Suppressor macrophage treated with lipopolysaccharide for 4 hours (primary cell): ENCODE measurements at places on chromosomes 2 and 18.
A peak's percentile ranks its signal among the peaks of the same experiment; 100 is the strongest.

DNA sequence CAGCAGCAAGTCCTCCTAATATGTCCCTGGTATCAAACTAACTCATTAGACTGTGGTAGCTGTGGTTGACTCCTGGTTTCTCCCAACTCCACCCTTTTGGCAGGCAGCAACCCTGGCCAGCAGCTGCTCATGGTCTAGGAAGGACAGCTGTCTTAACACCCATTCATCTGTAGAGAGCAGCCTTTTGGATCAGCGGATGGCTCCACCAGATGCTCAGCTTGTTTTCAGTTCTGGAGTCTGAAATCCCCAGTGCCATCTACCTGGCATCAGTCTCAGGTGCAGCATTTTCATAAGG, 100.5 kb downstream of the SPOPL start:
- no peak for DNase-seq

DNA sequence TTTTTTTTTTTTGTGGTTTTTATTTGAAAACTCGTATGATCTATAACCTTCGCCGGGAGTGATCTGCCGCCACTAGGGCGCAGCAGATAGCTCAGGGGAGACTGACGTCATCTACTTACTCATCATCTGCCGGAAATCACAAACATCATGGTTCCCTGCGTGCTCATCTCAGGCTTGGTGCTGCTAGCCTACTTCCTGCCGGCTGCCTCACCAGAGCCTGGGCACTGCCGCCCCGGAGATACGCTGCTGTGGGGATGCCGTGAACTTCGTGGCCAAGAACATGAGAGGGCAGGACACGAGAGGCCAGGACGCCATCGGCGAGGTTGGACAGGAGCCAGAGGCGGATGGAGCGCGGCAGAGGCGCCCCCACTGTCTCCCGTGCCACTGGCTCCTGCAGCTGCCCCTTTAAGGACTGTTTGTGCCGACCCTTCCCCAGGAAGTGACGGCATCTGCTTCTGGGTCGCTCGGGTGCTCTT, 68.8 kb downstream of the DOK6 start:
- DNase-seq, result peak; percentile 15

- peak; percentile 19 for DNase-seq
Observed at GRCh38 chr2:209556354-209556961, 132.6 kb downstream of the MAP2 start.

- DNase-seq, result no peak
Observed at GRCh38 chr2:150548527-150548926, 61.1 kb upstream of the RND3 start.

- peak; percentile 96 for DNase-seq
Observed at GRCh38 chr2:39120771-39121522, at the start of gene SOS1. SOS1 (minus strand) TSS chr2:39121051; CDS start chr2:39120422, 629 bp downstream.

- DNase-seq, result no peak
Observed at GRCh38 chr2:38480617-38481016, 103.5 kb upstream of the ATL2 start.

GRCh38 chr18:9322744-9323143, 11.8 kb upstream of the TWSG1 start:
- no peak for DNase-seq

DNA sequence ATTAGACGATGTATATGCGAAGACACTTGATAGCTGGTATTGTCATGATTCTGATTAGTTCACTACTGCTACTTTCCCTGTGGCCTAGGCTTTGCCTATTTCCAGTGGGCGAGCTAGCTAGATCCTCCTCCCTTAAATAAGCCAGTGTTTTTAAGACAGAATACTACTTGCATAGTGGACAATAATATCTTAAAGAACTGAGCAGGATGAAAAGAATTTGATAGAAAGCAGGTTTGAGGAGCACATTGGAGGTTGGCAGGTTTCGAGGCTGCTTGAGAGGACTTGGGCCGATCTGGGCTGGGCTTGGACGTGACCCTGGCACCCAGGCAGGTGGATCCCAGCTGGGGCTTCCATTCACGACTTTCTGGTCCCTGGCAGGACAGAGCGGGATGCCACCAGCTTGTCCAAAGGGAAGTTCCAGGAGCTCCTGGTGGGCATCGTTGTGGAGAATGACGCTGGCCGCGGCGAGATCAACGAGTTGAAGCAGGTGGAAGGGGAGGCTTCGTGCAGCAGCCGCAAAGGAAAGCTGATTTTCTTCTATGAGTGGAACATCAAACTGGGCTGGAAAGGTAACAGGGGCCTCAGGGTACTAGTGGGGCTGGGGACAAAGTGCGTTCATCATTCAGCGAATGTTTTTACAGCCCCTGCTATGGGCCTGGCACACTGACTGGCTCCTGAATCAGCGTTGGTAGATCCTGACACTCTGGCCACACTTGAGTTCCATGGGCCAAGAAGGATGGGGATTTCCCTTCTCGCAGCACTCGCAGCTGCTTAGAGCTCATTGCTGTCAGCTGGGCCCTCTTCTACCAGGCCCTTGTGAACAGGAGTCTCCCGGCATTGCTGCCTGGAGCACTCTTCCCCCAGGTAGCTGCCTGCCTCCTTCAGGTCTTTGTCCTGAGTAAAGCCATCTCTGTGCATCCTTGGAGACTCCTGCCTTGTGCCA, 16.9 kb downstream of the C2orf74 start:
- peak; percentile 26 for DNase-seq

DNA sequence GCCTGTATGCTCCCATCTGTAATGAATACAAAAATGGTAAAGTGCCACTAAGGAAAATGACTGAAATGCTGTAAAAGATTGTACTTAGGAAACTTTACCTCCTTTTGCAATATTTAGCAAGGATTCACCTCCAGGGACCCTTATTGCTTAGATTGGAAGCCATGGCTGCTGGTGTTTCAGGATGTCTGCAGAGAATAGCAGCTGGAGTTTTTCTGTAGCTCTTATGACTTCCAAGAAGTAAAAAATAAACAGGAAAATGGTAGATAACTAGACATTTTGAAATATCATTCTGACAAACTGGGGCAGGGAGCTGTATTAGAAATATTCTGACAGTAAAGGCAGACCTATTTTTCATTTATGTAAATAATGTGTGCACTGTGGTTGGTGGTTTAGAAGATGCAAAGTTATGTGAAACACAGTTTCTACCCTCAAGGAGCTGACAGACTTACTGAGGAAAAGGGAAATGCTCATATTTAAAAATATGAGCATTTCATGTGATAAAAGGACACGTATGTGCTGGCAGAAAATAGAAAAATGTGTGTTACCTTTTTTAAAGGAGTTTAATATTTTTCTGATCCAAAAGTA, 224.9 kb upstream of the BOD1L2 start:
- no peak for DNase-seq

DNA sequence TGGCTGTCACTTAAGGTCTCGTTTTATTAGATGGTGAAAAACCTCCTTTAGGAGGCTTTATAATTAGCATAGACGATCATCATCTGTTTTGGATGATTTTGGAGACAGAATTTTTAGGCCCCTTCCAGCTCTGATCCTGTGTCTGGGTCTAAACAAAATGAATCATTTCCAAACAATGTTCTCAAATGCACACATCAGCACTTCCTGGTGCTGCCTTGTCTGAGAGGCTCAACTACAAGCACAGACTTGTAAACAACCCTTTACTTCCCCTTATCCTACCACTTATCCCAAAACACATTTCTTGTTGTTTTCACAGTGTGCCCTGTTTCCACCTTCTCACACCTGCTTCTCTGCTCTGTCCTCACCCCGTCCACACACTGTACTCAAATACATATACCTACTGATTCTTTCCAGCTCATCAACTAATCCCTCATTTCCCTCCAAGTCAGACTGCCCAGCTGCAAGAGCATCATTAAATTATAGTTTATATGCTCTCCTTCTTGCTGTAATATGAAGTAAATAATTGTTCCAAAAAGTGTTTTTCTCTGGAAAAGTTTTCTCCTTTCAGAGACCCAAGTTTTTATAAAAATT, 71.2 kb upstream of the COL3A1 start:
- DNase-seq, result no peak

DNA sequence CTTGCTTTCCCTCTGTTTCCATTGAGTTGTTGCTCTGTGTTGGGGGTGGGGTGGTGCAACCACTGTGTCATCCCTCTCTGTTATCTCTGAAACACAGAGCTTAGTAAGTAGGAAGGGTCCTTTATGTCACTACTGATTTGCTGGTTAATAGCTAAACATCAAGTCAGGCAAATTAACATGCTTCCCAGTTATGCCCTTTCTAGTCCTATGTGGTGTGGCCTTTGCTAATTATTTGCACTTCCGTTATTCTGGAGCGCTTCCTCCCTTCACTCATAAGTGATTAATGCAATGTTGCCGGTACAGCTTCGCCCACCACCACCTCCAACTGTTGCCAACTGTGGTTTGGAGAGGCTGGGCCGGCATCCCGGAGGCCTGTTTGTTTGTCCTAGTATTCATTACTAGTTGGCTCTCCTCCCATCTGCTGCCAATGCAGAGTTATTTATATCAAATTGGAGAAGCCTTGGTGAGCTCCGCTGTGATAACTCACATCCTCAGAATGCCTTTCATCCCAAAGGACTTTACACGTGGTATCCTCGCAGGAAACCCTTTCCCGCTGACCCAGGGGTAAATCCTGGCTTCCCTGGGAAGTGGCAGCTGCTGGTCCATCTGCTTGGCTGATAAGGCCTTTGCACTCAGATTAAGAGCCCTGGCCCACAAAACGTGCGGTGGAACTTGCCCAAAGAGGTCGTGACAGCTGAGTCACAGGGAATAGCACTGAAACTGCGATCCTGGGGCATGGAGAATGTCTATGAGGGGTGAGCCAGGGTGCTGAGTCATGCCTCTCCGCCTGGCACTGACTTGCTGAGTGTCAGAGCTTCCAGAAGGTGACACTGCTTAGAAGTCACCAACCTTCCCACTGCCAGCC, 72.0 kb upstream of the ZCCHC2 start:
- DNase-seq, result peak; percentile 93

DNA sequence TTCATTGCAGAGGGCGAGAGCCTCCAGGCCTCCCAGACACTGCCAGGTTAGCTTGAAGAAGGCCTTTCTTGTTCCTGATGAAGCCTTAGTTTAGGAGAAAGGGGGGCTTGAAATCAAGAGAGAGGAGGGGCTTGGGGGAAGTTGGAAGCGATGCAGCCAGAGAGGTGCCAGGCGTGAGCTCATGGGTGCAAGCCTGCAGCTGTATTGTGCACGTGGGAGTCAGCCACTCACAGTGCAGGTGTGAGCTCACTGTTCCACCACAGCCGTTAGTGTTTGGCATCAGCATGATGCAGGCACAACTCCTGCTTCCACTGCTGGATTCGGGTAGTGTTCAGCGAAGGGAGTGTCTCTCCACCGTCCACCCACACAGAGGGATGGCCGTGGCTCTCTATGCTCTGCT, 68.4 kb upstream of the ALPP start:
- DNase-seq, result no peak

GRCh38 chr2:160581035-160581434, 87.4 kb upstream of the RBMS1 start:
- peak; percentile 25 for DNase-seq

DNA sequence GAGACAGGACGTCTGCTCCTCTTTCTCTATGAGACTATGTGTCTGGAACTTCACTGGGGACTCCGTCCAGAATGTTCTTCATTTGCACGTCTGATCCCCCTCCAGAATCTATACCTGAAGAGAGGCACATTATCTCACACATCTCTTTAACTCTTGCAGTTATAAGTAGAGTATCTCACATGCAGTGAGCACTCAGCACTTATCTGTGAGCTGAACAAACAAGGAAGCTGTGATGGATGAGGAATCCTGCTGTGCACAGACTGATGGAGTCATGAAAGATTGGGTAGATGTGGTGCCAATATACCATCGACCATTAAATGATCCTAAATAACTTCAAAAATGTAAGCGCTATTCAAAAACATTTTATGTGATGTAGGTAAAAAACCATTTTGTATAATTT, 888.3 kb upstream of the CELF4 start:
- no peak for DNase-seq

DNA sequence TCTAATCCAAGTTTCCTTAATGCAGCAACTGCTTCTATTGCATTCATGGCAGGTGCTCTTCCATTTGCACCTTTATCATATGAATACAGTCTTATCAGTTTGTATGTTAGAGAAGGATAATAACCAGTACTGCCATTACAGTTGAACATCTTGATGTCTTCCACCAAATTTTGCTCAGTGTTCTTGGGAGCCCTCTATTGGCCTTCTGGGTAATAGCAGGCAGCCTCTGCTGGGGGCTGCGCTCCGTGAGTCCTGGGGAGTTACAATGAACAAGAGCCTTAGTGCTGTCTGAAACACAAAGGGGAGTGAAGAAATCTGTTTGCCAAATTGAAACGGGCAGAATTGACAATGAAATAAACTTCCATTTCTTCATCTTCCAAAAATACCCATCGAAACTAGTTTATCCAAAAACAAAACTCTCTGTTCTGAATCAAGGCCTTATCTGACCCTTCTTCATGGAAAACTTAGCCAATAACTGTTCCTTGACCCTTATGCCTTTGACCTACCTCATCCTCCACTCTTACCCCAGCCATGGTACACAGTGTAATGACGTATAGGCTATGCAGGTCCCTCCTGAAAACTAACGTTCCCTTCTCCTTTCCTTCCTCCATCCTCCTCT, 79.9 kb downstream of the ALK start:
- peak; percentile 44 for DNase-seq

- peak; percentile 4 for DNase-seq
Observed at GRCh38 chr2:143875295-143876233, 644.4 kb downstream of the ZEB2 start.

- DNase-seq, result no peak
Observed at GRCh38 chr2:158735822-158736580, 59.1 kb upstream of the DAPL1 start.

GRCh38 chr2:3387011-3387410, 7.5 kb downstream of the TRAPPC12 start:
- no peak for DNase-seq

- peak; percentile 92 for DNase-seq
Observed at GRCh38 chr18:31658670-31659575, 25.5 kb downstream of the B4GALT6 start.

GRCh38 chr2:75326645-75327044, 127.3 kb upstream of the TACR1 start:
- no peak for DNase-seq

DNA sequence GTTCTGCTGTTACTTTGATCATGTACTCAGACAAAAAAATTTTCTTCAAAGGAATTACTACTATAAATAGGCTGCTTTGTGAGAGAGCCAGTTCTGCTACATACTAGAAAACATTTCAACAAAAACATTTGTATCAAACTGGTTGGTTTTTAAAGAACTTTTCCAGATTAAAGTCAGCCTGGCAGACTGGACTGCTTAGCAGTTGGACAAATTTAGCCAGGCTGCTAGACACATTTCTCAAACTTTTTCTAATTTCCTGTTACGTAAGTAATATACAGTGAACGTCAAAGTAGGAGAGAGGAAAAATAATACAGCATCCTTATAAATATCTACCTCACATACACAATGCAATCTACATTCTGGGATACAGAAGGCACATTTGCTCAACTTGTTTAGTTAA, 109.5 kb downstream of the SP3 start:
- no peak for DNase-seq

- no peak for DNase-seq
Observed at GRCh38 chr2:100046961-100047947, 95.1 kb downstream of the AFF3 start.
